ENCODE measurements at places on chromosomes 13 and 19.

- DNase-seq = no peak
These were observed 166.0 kb upstream of the ZNF536 start for GRCh38 chr19:30206187-30206586.

DNA sequence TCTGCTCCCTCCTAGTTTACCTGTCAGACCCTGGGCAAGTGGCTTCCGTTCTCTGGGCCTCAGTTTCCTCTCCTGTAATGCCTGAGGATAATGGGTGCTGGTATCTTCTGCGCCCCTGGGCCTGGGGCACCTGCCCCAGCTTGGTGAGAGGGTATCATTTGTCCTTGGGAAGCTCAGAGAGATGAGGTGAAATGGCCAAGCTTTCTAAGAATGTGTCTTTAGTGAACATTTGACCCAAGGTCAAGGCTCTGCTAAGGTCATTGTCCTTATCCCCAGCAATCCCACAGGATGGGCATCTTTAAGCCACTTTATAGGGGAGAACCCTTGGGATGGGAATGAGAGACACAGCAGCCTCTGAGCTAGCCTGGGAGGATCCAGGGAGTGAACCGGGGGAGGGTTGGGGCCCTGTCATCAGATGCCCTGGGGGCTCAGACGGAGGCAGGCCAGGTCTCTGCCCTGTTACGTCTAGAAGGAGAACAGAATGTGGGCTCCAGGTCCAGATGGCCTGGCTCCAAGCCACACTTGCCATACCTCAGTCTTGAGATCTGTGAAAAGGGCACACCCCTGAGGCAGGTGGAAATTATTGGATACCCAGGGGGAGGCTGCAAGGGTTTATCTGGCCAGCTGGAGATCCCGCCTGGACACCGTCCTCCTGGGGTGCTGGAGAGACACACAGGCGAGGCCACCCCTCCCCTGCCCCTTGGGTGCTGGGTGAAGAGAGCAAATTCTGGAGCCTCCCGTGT, 1.1 kb upstream of the NFIC start:
- DNase-seq = no peak

DNA sequence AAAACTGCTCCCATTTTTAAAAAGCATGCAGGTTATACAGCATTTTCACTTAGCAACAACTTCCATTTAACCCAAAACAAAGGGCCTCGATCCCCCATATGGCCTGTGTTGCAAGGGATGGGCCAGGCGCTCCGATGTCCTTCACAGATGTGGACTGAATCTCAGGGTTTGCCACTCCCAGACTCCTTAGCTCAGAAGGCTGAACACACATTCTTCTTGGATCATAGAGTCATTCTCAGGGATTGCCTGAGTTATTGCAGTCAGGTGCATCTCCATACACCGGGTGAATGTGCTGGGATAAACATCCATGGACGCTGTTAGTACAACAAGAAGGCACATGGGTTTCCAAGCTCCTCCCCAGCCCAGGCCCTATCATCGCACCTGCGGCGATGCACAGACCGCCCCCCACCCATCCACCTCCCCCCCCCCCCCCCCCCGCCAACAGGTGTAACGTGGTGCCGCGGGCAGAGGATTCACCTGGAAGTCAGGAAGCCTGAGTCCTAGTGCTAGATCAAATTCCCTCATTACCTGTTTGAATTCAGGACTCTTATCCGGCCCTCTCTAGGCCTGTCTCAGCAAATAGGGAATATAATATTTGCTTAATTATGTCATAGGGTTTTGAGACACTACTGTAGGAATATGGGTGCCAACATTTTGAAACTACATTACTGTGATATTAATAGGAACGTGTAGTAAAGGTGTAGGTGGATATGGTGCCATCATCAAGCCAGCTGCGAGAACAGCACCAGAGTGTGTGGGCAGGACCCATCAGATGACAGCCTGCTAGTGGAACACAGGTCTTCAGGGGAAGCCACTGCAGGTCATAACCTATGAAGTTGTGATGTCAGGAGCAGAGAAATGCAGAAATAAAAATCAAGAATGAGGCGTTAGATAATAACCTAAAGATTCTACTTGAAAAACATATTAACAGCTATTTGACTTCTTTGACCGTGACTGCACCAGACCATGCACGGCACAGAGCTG, 110.9 kb downstream of the SACS start:
- DNase-seq = no peak

GRCh38 chr19:6531956-6532243, 1.1 kb downstream of the TNFSF9 start:
- DNase-seq = no peak

DNA sequence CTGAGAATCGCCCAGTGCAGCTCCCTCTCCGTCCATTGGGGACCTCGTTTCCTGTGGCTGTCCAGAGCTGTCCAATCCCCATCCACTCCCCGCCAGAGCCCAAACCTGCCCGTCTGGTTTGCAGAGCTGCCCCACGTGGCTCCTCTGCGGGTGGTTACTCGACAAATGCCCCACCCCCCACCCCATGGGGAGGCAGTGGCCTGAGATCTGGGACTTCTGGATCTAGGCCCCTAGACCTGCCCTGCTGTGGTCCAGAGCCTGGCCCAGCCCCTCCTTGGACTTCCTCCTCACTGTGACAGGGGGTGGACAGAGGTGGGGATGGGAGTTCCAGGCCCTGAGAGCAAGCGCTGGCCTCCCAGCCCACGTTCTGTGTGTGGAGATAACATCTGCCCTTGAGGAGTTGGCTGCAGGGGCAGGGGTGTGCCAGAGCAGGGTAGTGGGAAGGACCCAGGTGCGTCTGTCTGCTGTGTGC, 29.1 kb downstream of the PAK4 start:
- DNase-seq = no peak

DNA sequence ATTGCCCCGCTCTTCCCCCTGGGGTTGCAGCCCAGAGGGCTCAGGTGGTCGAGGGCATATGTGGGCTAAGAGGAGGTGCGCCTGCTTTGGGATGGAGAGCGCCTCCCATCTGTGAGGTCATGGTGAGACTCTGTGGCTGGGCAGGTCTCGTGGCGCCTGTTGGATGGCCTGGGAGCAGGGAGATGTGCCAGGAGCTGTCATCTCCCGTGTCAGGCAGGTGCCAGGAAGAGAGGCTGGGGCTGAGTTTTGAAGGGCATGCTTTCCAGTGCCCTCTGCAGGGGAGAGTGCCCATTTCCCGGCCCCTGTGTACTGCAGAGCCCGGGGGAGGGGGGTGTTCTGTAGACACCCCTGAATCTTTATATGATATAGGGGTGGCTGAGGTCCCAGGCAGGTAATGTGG, 2.8 kb downstream of the WTIP start:
- no peak for DNase-seq

- no peak for DNase-seq
These were observed 381.2 kb upstream of the SLITRK1 start for GRCh38 chr13:84263354-84264069.

DNA sequence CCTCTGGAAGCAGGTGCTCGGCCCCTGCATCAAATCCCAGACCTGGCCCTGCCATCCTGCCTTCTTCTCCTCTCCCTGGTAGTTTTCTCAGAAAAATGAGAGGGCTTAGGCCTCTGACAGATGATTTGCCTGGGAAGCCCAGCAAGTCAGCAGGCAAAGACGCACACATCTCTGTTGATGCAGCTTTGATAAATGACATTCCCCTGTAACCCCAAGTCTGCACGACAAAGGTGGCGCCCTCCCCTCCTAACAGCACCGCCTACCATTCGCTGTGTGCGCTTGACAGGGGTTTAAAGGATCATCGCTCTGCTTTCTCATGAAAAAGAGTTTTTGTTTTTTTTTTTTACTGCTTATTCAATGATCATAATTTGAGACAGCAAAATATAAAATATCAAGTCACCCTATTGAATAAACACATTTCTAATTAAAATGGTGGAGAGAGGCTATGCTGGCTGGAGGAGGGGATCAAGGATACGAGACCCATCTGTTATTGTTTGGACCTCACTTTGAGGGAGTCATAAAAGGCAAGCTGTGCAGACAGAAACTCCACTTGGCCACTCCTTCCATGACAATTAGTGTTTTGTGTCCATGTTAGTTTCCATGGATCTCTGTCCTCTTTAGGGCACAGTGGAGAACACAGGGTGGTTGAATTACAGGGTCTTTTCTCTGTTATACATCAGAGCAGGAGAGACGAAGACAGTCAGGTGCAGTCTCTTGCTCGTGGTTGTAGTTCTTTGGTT, 126.1 kb downstream of the FGF9 start:
- DNase-seq = no peak

DNA sequence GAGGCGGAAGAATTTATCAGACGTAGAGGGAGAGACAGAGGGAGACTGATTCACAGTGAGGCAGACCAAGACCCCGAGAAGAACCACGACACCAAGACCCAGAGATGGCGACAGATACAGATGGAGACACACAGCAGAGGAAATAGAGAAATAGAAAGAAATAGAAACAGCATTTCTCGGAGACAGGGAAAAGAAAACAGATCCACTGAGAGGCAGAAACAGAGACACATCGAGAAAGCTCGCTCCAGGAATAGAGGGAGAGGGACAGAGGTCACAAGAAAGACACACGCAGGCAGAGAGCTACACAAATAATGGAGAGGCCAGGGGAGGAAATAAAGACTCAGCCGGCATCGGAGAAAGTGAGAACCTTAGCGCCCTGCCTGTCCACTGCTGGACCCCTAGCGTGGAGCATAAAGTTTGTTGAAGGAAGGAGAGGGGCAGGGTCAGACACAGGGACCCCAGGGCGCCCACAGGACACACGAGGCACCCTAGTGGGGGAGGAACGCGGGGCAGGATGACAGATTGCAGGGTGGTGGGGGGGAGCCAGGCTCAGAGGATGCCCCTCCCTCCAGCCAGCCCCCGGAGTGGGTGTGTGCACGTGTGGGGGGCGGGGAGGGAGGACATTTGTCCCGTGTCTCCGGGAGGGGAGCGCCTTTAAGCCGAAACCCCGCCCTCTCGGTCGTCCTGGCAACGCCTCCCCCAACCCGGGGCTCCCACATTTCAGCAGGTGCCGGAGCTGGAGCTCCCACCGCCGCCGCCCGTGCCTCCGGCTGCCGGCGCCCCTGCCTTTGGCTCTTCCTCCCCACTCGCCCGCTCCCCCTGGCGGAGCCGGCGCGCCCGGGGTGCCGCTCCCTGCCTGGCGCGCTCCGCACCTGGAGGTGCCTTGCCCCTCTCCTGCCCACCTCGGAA, at the start of gene PRKCG:
PRKCG (plus strand) TSS at position 716 of the 909 bp plus-strand sequence. CDS start 298 bp downstream, outside the sequence.
- peak; percentile 57 for DNase-seq

DNA sequence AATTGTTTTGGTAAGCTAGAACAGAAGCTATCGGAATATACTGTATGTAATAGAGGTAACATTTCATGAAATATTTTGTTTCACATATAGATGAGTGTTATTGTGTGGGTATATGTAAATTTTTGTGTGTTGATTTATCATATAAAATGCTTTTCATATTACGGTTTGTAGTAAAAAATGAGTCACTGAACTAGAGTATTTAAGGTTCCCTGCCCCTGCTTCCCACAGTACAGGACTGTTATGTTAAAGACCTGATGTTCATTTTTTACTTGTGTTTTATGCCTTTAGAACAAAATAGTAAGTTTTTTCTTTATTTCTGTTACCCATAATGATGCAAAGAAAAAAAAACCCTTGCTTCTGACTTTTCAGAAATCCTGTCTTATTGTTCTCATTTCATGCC, 243.4 kb downstream of the ENOX1 start:
- no peak for DNase-seq
